ENCODE measurements at places on chromosomes 5 and 9. TPM values are rescaled to one million over a fixed set of nuclear protein-coding genes. Genes with fewer than 3 reads are reported as not detected.

The LCN9 gene
- total RNA-seq = not detected

The ENHO gene
- not detected for total RNA-seq

DNA sequence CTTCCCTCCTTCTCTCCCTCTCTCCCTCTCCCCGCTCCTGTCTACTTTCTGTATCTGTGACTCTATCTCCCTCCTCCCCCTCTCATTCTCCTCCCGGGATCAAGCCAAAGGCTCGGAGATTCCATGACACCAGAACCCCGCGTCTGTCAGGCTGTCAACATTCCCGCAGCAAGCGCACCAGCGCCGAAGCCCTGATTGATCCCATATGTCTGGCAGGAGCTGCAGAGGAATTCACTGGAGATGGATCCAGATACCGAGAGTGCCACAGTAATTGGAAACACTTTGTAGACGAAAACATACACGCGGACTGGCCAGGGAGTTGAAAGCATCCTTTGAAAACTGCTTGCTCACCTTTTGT is 300 bp upstream of the SVEP1 start:
- H3K4me1 ChIP-seq = no peaks in the 10 kb centered on the region
- no peaks in the 10 kb centered on the region for H3K36me3 ChIP-seq
- H3K27me3 ChIP-seq = no peaks in the 10 kb centered on the region
- H3K4me3 ChIP-seq = peak overlapping the region; percentile 96
- no peak for DNase-seq
- peak overlapping the region; percentile 80 for H3K27ac ChIP-seq

GRCh38 chr9:105076729-105077128 is 148.8 kb upstream of the ABCA1 start:
- no peaks in the 10 kb centered on the region for H3K4me1 ChIP-seq
- no peak overlapping the region for H3K27ac ChIP-seq
- H3K27me3 ChIP-seq = no peaks in the 10 kb centered on the region
- H3K36me3 ChIP-seq = no peaks in the 10 kb centered on the region

GRCh38 chr9:96461336-96461735 is 11.4 kb downstream of the HABP4 start:
- no peak overlapping the region for H3K27ac ChIP-seq
- peaks cover 6% of the 10 kb centered on the region for H3K4me1 ChIP-seq
- no peaks in the 10 kb centered on the region for H3K27me3 ChIP-seq
- H3K36me3 ChIP-seq = peaks cover 6% of the 10 kb centered on the region

- H3K4me1 ChIP-seq = no peaks in the 10 kb centered on the region
- H3K27ac ChIP-seq = no peak overlapping the region
- H3K27me3 ChIP-seq = no peaks in the 10 kb centered on the region
Observed at GRCh38 chr9:38240051-38240450, 152.5 kb upstream of the ALDH1B1 start.

GRCh38 chr5:54837093-54837492 is 148.3 kb downstream of the ESM1 start:
- H3K4me3 ChIP-seq = no peak overlapping the region
- H3K4me1 ChIP-seq = peaks cover 6% of the 10 kb centered on the region
- no peak overlapping the region for H3K27ac ChIP-seq
- no peaks in the 10 kb centered on the region for H3K27me3 ChIP-seq
- no peak for DNase-seq
- H3K36me3 ChIP-seq = no peaks in the 10 kb centered on the region

Measured in ascending aorta (tissue), 2 donors.